Activated naive CD4-positive, alpha-beta T cell treated with Interleukin-2 at 50 U/mL for 16 hours (primary cell): ENCODE measurements at places on chromosomes 5 and 9.

- DNase-seq: no peak
These were observed 221.6 kb upstream of the KIF2A start for GRCh38 chr5:62084391-62084790.

- DNase-seq: no peak
These were observed 64.5 kb upstream of the RNF130 start for GRCh38 chr5:180135967-180136629.

DNA sequence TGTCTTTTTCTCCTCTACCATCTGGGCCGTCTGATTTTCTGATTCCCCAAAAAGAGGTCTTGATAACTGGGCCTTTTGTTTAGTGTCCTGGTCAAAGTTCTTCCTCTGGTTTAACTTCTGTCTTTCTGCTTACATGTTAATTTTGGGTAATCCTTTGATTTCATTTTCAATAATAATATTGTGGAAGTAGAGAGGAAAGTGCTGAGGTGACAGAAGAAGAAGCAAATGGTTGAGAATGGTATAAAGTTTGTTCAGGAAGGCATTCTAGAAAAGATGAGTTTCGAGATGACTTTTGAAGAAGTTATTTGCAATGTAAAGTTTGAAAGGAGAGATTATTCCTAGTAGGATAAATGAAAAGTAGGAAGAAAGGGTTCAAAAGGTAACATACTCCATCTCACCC lies 118.1 kb downstream of the UNC13B start:
- DNase-seq: no peak

DNA sequence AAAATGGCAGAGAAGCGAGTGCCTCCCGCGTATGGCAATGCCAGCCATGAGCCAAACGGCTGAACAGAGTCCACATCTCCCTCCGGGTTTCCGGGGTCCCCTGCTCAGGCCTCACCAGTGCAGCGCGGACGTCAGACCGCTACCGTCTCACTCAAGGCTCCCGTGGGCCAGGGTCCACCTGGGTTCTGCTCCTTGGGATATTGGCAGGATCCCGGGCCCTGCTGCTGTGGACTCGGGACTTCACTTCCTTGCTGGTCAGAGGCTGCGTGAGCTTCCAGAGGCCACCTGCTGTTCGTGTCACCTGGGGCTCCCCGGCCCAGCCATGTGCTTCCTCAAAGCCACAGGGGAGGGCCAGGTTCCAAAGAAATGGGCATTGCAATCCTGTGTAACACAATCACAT lies 38.4 kb upstream of the CLPTM1L start:
- DNase-seq: no peak

DNA sequence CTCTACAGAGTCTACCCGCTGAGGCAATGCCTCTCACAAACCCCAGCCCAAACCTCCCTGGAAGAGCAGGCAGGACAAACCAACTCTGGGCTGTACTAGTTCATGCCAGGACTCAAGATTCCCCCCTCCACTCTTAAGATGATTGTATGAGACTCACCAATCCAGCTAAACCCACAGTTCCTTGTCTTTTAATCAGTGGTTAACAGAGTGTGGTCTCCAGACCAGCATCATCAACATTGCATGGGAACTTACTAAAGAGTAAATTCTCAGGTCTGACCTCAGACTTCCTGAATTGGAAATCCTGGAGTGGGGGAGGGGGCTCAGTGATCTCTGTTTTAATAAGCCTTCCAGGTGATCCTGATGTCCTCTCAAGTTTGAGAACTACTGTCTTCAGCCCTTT lies 240.9 kb downstream of the GAS1 start:
- DNase-seq: no peak

GRCh38 chr9:14908295-14909180 lies 1.7 kb downstream of the FREM1 start:
- no peak for DNase-seq

DNA sequence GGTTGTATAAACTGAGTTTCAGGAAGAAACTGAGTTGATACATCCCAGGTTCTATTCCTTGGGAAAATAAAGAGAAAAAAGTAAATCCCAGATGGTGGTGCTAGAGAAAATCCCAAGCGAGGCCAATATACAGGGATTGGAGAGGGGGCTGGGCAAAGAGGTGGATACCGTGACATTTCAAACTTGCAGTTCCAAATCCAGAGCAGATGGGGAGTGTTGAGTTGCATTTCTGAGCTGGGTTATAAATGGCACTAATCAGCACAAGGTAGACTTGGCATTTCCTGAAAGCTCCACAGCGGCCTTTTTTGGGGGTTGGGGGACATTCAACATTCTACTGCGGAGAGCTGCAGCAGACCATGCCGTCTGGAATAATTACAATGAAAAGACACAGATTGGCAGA lies 224.4 kb downstream of the NXNL2 start:
- no peak for DNase-seq

DNA sequence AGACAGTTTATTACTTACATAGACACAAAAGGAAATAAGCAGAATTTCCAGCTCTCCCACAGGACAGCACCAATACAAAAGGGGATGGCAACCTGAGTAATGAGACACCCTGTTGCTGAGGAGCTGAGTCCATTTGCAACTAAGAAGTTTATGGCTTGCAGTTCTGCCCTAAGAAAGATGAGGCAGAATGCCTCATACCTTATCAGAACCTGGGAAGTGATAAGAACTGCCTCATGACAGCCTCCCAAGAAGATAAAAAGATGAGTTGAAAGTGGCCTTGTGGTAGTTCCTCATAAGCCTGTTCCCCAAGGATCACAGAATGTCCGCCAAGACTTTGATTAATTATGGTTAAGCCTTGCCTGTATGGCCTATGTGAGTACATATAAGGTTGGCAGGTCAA lies 41.7 kb downstream of the ZMAT2 start:
- DNase-seq: no peak

DNA sequence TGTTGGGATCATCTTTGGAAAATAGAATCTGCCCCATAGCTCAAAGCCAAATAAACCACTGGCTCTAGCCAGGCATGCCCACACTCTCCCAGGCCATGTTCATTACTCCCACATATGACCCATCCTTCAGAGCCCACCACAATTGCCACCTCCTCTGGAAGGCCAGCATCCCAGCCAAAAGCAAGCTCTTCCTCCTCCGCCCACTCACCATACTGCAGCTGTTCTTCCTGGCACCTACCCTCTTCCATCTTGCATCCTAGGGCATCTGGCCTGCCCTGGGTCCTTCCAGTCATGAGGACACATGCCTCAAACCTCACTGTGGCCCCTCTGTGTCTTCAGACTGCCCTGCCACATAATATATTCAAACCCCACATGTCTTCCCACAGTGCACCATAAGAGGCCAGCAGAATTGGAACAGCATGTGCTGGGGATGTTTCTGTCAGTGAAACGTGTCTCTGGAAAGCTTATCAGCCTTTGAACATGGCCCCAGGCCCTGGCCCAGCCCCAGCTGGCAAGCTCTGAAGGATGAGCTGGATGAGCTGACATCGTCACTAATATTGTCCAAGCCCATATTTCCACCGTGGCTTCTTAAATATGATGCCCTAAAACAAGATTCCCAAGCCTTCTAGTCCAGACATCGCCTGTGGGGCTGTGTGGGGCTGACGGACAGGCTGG lies 230.8 kb downstream of the AGTPBP1 start:
- no peak for DNase-seq

DNA sequence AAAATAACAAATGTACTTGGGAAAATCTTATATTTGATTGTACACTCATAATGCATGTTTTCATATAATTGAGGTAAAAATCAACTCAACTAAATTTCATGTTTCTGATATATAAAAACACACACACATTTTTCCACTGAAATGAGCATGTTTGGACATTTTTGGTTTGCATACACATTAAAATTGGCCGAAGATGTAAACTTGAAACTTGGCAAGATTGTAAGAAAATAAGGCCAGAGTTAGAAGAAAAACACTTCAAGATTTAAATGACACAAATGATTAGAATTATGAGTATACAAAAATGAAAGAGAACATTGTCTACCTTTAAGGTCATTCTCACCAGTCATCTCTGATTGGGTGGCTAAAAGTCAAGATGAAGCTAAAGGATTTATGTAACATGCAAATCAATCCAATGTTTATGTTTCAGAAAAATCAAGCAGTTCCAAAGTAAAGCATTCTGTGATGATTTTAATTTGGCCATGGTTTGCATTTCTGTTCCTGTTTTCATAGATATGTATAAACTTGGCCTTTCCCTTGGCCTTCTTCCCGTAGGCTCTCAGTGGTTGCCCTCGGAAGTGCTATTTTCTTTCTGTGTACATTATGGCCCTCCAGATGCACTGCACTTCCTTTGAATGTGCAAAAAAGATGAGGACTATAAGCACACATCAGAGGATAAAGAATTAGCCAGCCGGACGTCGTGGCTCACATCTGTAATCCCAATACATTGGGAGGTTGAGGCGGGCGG lies 1105.4 kb upstream of the DMAC1 start:
- no peak for DNase-seq

DNA sequence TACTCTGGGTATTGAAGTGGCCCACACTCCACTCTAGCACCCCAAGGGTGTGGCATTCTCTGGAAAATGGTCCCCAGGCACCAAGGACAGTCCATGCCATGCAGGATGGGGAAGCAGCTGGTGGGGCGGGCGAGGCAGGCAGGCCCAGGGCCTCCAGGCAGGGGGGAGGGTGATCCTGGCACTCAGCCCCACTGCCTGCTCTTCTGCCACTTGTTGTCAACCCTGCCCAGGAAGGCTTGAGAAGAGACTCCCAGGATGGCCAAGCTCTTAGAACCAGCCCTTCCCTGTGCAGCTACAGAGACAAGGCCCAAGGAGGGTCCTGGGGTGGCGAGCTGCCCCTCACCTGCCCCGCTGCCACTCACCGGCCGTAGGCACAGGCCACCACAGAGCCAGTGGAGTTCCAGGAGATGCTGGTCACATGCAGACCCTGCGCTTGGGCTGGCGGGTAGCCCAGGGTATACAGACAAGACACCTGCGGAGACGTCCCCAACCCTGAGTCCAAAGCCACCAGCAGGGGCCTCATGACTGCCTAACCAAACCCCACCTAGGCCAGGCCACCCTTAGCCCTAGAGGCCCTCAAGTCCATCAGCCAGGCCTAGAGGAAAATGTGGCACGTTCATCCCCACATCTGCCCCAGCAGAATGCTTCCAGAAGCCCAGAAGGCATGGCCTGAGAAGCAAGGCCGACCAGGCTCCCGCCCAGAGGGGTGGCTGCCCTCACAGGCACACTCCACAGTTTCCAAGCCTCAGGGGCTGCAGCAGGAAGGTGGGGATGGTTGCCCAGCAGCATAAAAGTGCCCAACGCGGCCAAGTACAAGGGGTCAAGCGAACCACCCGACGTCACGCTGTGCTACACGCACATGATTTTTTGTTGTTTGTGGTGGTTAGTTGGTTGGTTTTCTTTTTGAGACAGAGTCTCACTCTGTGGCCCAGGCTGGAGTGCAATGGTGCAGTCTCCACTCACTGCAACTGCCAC lies 19.8 kb downstream of the DYNC2I2 start:
- no peak for DNase-seq

DNA sequence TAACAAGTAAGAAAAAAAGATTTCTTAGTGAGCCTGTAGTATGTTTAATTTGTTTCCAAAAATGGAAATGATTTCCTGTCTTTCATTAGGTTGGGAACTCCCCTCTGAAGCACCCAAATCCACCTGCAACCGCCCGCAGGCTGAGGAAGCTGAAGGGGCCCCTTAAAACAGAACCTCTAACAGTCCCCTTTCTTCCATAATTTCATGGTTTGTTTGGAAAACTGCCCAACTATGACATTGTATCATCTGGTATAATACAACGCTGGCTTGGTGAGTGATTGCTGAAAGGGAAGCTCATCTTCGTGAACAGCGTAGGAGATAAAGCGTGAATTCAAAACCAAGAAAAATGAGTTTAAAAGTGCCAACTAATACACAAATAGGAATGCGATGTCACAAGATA lies 215.5 kb downstream of the FSTL4 start:
- no peak for DNase-seq

- DNase-seq: peak; percentile 31
These were observed 557 bp downstream of the GNG10 start for GRCh38 chr9:111661802-111662521.

- DNase-seq: no peak
These were observed 58.1 kb downstream of the FSTL4 start for GRCh38 chr5:133554279-133554678.

- no peak for DNase-seq
These were observed 265.8 kb downstream of the SLF1 start for GRCh38 chr5:94884311-94884710.

- no peak for DNase-seq
These were observed 884 bp upstream of the EGFLAM start for GRCh38 chr5:38257308-38258041.

DNA sequence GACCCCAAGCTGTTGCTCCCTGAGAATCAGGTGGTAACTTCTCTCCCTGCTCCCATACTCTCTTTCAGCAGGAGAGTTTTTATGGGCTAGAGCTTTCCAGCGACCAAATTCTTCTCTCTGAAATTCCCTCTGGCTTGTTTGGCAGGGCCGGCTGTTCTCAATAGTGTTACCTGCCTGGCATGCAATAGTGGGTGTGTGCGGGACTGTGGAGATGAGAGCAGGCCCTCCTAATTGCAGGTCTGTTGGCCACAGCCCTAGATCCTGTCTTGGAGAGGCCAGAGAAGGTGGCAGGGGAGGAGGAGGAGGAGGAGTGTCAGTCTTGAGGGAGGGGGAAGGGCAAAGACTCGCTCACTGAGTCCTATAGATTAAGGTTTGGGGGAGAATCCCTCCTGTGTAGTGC lies 29.5 kb downstream of the AQP7 start:
- no peak for DNase-seq

DNA sequence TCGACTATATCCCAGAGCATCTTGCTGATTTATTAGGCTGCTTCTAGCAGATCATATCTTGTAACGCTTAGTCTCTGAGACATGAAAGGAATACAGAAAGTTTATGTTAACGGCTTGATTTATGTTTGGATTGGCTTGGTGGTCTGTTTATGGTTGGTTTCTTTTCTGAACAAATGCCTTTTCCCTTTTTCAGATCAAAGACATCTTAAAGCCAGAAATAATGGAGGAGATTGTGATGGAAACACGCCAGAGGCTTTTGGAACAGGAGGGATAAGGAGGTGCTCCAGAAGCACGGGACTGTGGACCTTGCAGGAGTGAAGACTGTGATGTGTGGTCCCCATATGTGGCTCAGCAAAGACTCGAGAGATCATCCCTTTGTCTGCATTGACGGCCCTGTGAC lies 9.9 kb downstream of the EXOSC2 start:
- DNase-seq: no peak

- DNase-seq: no peak
These were observed 60.7 kb downstream of the PRRT1B start for GRCh38 chr9:131605770-131606590.

GRCh38 chr9:36759141-36759540 lies 186.4 kb downstream of the MELK start:
- DNase-seq: no peak
